Epithelial cell of esophagus (primary cell): ENCODE measurements at places on chromosomes 7 and 10.
A peak's percentile ranks its signal among the peaks of the same experiment; 100 is the strongest.

DNA sequence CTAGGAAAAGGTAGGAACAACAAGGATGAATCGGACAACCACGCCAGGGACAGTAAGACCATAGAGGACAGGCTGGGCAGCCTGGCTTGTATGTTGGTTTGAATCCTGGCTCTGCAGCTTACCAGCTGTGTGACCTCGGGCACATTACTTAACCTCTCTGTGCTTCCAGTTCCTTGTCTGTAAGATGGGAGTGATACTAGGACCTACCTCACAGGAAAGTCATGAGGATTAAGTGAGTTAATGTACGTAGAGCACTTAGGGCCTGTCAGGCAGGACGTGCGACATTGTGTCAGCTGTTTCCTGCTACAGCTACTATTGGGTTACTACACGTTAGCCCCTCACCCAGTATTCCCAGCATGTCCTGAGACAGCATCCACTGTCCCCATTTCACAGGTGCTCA lies 32.1 kb downstream of the PLAC9 start:
- DNase-seq = peak; percentile 29

DNA sequence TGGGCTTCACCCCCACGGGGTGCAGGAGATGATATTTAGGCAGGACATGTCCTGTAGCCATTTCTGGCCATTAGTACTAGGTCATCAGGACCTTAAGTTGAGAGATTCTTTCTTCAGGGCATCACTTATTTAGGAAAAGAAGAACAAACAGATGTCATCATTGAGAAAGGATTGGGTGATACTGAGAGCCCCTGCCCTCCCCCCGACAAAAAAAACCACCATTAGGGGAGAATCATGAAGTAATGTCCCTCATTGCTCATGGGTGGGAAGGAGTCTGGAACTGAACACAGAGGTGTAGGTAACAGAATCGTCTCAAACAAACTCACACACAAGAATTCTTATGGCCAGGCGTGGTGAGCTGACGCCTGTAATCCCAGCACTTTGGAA lies 6.4 kb upstream of the ORAI2 start:
- no peak for DNase-seq

GRCh38 chr10:113409175-113409574 lies 143.7 kb upstream of the HABP2 start:
- DNase-seq = no peak

DNA sequence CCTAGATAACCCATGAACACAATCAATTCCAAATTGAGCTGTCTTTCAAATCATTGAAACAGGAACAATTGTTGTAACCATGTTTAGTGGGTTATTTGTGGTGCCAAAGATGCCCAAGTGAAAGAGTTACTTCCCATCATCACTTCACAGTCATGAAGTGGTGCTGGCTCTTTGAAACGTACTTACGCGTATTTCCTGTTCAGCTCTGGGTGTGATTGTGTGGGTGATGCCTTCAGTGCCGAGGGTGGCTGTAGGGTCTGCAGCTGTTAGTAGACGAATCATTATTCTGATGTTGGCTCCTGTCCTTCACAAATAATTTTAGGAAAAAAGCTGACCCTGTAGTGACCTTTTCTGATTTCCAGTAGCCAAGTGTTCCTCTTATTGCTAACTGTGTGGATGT lies 323.1 kb upstream of the KIAA1217 start:
- no peak for DNase-seq

DNA sequence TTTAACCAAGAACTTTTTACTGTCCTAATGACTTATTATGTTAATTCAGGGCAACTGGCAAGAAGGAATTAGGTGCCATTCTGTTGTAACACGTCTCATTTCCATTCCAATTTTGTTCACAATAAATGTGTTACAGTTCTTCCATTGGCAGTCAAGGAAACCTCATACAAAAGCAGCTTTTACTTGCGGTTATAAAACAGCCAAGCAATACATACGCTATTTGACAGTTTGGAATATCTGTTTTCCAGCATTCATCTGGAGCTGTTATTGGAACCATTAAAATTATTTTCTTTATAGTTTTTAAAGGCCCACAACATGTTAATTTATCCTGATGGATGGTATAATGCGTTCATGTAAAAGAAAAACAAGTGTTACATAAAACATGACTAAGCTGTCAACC lies 33.3 kb downstream of the MTERF1 start:
- no peak for DNase-seq

- peak; percentile 69 for DNase-seq
These were observed 101.2 kb upstream of the ZNF746 start for GRCh38 chr7:149598721-149599308.

DNA sequence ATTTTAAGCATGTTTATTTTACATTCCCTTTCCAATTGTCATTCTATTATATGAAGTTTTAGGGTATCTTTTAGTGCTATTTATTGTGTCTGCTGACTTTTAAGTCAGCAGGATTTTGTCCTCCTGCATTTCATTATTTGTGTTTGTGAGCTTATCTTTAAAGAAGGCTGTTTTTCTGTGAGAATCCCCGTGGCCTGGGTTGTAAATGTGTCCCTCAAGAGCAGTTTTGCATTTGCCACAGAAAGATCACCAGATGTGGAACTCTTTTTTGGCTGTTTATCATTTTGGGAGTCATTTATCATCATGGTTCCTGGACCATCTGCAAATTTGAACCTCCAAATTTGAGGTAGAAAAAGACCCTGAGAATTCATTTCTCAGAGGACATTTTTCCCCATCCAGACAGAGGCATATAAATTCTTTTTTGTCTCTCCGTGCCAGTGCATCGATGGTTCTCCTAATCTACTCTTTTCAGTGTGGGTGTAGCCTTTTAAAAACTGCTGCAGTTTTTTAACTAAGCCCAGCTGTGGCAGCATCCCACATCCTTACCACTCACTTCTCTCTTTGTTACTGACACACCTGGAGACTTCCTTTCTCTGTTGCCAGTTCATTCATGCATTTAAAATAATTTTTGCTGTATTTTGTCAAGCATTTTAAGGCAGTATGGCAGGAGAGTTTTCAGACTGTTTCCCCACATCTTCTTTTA lies 20.1 kb upstream of the MTURN start:
- no peak for DNase-seq

DNA sequence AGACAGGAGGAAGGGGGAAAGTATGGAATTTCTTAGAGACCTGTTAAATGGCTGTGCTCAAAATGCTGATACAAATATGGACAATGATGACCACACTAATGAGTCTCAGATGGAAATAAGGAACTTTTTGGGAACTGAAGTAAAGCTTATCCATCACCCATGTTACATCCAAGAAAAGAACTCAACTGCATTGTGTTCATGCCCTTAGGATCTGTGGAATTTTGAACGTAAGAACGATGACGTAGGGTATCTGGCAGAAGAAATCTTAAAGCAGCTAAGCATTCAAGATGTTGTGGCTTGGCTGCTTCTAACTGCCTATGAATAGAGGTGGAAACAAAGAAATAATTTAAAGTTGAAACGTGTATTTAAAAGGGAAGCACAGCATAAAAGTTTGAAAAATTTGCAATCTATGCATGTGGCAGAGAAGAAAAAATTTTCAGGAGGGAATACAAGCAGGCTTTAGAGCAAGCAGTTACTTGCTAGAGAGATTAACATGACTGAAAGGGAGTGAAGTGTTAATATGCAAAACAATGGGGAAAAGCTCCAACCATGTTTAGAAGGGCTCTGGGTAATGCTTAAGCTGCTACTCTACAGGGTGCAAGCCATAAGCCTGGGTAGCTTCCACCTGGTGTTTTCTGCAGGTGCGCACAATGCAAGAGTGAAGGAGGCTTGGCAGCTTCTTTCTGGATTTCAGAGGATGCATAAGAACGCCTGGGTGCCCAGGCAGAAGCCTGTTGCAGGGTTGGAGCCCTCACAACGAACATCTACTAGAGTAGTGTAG lies 499.7 kb upstream of the SEMA3D start:
- DNase-seq = no peak

DNA sequence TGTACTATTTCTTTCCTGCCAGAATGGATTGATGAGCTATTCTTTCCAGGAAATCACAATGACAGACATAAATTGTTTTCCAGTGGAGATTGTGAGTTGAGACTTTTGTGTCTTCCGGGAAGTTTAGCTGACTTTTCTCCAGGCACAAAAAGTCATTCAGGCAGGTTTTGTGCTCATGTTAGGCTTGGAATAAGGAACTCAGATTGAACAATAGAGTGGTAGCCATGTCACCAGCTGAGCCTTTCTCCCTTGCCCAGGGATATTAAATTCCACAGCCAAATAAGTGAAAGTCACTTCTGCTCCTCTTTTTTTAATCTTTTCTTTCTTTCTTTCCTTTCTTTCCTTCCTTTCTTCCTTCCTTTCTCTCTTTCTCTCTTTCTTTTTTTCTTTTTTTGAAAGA lies 559.6 kb downstream of the GALNT17 start:
- DNase-seq = no peak

DNA sequence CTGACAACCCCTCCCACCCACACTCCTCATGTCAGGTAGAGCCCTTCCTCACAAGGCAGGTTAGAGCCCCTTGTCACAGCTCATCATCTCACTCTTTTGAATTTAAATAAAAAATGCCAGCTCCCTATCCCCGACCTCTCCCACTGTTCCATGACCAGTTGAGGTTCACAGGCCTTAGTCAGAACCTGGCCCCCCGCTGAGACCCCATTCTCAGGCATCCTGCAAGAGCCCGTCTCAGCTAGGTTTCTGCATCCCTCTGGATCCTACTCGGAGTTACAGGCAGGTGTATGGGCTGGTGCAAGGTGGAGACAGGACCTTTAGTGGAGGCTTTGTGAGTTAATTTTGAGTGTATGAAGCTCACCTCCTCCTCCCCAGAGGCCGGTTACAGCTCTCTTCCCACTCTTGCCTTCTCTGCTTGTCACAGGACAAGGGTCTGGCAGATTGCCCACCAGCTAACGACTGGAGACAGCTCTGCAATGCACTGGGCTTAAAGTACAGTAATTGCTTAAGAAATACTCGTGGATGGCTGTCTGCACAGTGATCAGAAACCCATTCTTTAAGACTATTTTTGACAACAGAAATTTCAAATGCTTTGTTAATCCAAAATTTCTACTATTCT lies 394.9 kb upstream of the DPP6 start:
- DNase-seq = no peak

DNA sequence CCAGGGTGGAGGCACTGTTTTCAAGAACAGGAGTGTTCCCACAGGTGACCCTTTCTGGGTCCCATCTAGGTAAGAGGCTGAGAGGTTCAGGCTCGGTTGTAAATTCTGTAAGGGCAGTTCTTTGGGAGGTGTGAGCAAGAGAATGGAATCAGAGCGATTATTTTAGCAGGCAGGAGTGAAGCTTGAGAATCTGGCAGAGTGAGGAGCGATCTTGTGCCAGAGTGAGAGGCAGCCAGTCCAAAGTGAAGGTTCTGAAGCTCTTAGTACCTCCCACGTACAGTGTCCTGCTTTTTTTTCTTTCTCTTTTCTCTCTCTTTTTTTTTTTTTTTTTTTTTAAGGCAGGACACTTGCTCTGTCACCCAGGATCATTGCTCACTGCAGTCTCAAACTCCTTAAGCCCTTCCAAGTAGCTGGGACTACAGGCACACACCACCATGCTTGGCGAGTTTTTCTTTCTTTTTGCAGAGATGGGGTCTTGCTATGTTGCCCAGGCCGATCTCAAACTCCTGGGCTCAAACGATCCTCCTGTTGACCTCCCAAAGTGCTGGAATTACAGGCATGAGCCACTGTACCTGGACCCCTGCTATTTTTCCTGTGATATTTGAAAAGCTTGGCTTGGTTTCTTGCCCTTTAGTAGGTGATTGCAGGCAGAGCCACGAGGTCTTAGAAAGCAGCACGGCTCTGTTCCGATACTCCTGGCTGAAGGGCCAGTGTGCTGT lies 10.9 kb downstream of the POR start:
- DNase-seq = no peak

DNA sequence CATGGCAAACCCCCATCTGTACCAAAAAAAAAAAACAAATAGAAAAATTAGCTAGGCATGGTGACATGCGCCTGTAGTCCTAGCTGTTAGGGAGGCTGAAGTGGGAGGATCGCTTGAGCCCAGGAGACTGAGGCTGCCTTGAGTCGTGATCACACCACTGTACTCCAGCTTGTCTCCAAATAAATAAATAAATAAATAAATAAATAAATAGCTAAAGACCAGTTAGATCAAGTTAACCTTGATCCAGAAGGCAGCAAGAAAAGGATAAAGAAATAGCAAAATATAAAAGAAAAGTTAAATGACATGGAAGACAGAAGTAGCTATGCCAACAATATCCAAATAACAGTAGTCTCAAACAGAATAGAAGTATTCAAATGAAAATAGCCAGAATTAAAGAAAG lies 132.2 kb upstream of the SH2B2 start:
- no peak for DNase-seq
